NCI-H1436 (cell line): ENCODE measurements at places on chromosomes 6 and 20.
A peak's percentile ranks its signal among the peaks of the same experiment; 100 is the strongest.

DNA sequence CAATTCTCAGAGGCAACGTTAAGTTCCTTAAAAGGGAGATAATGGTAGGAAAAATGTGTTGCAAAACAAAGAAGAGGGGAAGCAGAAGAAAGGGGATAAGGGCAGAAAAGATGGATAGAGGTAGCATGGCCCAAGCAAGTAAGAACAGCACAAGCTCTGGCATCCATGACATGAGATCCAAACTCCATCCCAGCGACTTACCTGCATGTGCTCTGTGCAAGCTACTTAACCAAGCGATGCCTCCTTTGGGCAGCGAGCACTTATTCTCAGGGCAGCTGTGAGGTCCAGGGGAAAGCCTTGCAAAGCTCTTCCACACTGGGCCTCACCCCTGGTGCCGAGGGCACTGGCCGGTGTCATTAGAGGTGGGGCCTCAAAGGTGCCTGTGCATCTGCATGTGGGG lies 295.2 kb downstream of the FOXC1 start:
- DNase-seq = no peak

DNA sequence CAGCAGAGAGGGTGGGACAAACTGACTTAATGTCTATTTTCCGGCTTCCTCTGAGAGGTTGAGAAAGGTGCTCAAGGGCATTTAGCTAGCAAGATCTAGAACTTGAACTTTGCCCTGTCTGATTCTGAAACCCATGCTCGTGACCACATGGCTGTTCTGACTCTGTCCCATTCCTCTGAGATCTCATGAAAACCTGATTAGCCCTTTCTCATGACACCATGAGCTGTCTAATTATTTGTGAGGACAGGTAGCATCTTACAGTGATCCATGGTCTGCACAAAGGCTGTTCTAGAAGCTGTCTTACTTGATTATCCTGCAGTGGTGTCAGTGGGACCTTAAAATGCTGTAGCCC lies 89.6 kb upstream of the TOX2 start:
- DNase-seq = no peak

DNA sequence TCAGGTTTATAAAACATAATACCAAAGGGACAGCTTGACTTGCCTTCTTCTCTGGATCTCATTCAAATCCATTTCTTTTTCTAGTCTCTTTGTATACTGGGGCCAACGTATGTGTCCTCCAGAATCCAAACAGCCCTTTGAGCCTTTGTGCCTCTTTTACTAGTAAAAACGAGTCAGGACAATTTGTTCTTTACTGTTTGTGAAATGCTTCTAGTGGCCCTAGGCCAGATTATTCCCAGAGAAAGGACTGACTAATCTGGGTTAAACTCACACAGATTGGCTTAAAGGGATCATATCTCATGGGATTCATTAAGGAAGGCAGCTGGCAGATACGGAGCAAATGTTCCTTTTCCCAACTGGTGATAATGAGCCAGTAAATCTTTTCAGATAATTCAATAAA lies 32.1 kb upstream of the MANEA start:
- peak; percentile 29 for DNase-seq

DNA sequence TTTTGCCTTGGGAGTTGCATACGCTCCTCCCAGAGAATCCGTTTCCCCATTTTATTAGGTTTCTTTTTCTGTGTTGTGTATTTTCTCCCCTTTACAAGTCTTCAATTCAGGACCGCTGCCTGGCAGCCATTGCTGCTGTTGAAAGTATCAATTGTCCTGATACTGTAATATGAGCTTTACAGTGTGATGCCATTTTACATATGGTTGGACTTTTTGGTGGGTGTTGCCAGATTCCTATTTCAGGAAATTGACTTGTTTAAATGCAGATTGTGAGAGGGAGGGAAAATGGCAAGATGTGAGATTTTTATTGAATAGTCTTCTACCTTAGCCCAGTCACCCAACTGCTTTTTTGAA lies 1.2 kb downstream of the PANK2 start:
- DNase-seq = no peak

DNA sequence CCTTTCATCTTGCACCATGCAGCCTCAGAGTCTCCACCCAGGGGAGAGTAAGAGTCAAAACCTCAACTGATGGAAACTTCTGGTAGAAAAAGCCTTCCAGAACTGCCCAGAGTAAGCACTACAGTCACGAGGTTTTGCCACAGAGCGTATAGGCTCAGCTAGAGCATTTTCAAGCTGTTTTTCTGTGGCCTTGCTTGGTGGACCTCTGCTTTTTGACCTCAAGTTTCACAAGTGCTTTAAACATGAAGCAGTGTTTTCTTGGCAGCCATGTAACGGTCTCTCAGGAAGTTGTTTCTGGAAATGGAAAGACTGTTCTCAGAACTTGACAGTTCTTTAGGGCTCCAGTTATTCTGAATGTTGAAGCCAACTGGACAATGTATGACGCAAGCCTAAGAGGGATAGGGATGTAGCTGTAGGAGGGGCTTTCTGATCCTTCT lies 146.5 kb downstream of the ZDHHC14 start:
- DNase-seq = no peak

- no peak for DNase-seq
Observed at GRCh38 chr20:61210862-61211261, 41.2 kb upstream of the CDH4 start.

- no peak for DNase-seq
Observed at GRCh38 chr6:11947575-11947974, 64.5 kb upstream of the HIVEP1 start.

DNA sequence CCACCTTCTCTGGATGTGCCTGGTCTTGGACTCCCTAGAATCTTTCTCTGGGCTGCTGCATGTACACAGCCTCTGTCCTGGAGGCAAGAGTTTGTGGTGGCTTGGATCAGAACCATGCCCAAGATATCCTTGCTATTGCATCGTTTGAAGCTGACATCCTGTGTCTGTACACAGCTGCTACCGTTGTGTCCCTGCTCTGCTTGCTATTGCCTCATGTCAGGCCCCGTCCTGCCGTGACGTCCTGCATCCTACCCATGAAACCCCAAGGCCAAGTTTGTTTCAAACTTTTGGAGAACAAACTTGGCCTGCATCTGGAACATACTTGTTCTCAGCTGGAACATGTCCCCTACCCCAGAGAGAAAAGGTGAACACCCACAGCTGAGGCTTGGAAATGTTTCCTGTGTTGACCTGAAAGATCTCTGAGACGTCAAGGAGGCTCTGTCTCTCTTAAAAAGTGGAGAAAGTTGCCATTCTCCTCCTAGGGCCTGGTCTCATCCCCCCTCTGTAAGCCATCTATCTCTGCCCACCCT lies 78.1 kb downstream of the HFE start:
- DNase-seq = no peak

GRCh38 chr6:5968817-5969734 lies 37.6 kb downstream of the NRN1 start:
- DNase-seq = no peak

- no peak for DNase-seq
Observed at GRCh38 chr6:136792095-136792409, 225 bp downstream of the MAP3K5 start.

DNA sequence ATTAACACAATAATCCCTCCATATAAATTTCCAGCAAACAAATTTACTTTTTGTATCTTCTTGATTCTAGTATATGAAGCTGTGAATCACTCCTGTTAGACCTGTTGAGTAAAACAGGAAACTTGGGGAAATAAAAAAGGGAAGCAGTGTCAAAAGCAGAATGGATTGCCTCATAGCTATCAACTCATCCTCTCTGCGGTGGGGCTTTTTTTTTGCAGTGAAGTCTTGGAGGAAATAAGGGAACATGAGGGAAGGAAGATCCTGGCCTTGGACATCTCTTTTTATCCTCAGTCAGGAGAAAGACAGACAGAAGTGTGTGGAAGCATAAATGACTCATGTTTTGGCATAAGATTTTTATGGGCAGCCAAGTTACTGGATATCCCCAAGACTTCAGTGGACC lies 332.5 kb downstream of the TFAP2A start:
- DNase-seq = no peak

DNA sequence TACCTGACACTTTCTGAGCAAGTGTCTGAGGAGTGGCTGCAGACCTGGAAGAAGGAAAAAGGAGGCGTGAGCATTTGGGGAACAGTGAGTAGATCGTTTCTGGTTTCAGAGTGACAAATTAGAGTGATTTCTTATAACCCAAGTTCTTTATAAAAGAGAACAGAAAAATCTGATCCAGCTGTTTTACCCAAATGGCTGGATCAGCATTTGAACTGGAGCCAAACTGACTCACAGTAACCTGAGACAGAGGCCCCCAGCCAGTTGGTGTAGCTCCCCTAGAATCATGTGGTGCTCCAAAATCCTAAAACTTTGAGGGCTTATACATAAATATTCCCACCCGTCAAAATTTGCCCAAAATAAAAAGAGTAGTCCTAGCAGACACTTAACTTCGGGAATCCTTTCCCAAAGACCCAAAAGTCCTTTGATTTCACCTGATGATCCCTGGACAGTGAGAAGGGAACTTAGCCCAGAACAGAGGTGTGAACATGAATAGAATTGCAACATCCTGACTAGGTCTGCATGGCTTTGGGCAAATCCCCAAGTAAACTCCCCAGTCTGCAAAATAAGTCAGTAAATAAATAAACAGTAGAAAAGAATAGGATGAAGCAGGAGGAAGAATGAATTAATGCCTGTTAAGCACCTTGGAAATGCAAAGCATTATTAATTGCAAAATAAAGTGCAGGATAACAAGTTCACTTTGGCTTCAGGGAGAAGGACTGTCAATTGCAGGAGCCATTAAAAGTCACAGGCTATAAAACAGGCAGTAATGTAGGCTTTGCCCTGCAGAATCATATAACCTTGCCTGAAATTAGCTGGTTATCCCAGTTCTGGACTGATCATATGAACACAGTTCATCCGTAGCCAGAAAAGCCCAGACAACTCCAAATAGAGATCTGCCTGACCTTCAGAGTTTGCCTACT lies 262.0 kb upstream of the JARID2 start:
- no peak for DNase-seq

- no peak for DNase-seq
Observed at GRCh38 chr6:144248003-144248402, 37.1 kb upstream of the UTRN start.

GRCh38 chr20:39010496-39010895 lies 48.4 kb downstream of the DHX35 start:
- peak; percentile 6 for DNase-seq

- no peak for DNase-seq
Observed at GRCh38 chr6:124999105-124999764, 37.0 kb downstream of the RNF217 start.

DNA sequence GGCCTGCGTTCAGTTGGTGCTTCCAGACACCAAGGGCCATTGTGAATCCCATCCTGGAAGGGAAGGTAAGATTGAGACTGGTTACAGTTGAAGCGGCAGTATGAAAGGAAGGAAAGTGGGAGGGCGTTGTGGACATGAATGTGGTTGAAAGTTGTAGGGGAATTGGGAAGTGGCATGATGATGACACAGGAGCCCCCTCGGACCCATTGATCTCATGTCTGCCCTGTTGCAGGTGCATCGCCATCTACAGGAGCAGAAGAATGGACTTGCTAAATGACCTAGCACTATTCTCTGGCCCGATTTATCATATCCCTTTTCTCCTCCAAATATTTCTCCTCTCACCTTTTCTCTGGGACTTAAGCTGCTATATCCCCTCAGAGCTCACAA lies 5.5 kb downstream of the HLA-DQA1 start:
- no peak for DNase-seq

DNA sequence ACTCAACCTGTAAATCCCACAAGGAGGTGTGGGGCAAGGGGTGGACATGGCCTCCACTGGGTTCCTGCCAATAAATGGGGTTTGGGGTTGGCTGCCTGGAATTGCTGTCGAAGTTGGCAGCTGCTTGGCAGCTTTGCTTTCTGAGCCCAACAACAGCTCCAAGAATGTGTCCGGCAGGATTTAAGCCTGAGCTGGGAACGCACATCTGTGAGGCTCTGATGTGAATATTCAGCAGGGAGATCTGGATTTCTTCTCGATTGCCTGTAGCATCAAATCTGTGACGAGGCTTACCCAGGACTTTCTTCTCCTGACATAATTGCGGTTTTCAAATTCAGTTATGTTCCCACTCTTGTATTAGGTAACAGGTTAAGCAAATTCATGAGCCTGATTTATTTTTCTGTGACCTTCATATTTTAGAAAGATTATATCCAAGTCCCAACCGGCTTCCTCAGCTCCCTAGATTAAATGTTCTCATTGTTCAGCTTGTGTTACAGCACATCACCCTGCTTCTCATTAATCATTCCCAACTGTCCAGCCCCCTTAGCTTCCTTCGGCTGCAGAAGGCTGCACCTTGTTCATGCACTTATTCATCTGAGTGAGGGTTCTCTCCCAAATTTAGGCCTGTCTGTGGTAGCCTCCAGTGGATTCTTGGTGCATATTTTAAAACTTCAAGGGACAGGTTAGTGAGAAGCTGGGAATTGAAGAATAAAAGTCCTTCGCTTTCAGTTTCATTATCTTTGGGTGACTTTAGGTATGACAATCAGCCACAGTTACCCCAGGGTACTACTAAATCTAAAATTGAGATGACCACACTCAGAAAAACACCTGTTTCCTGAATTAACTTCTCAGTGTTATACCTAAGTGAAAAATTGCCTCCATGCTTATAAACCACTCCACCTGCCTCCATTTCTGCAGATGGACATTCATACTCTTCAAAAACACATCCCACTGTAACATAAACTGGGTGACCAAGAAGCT lies 310.0 kb downstream of the ESR1 start:
- no peak for DNase-seq

DNA sequence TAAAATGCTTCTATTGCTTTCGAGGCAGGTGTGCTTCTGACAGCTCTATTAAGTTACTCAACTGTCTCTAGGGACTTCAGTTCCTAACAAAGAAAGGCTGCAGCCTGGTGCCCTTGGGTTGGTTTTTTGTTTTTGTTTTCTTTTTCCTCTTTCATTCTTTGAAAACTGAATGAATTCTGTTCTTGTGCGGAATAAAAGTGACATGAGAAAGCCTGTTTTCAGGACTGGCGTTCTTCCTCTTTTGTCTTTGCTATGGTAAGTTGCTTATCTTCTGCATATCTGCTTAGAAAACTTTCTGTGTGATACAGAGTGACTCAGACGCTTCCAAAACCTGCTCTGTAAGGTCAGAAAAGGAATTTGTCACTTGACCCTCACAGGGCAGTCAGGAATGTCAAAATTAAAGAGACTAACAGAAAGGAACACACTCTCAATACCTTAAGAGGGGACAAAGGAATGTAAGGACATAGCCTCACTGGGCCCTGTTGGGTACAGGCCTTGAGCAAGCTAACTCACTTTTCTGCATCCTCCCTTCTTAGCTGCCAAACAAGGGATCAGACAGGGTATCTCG lies 56.2 kb upstream of the NHSL1 start:
- DNase-seq = peak; percentile 43

DNA sequence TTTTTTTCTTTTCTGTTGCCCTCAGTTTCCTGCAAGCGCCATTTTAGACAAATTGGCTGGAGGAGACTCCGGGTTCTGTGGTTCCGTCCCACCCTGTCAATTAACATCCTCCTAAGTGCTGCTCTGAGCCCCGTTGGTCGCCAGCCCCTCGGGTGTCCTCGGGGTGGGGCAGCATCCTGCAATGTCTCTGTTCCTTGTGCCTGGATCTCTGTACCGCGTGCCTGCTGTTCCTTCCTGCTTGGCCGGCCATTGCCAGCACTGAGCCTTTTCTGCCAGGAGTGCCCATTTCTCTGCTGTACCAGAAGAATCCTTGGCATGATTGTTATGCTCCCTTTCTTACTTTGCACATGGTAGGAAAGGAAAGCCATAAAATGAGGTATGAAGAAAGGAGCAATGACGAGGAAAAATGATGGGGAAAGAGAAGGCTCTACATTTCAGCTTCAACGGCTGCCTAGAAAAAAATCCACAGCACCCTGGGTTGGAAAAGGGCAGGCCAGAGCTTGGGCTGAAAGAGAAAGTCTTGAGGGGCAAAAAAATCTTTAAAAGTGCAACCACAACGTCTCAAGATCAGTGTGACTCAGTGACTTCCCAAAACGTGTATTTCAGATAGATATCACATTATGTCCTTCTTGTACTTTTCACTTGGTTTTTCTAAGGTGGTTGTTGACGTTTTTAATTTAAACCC lies 256.7 kb downstream of the CLIC5 start:
- DNase-seq = no peak
